ENCODE measurements at places on chromosomes 12 and 14.
A peak's percentile ranks its signal among the peaks of the same experiment; 100 is the strongest.

DNA sequence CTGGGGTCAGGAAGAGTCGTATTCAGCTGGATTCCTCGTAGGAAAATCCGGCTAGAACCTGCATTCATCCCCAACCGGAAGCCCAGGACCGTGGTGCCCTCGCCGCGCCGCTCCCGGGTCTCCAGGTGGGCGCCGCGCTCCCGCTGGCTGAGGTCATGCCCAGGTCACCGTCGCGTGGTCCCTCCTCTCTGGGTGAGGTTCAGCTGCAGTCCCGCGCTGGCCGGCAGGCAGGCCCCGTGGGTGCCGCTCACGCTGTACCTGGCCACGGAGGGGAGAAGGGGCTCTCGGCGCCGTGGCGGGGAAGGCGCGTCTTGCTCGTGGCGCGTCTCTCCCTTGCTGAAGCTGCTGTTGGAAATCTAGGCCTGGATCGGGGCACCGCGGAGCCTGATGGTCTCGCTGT, 44.5 kb downstream of the LRTM2 start:
- DNase-seq, result no peak

- DNase-seq, result peak; percentile 76
These were observed 54.0 kb downstream of the SLC38A1 start for GRCh38 chr12:46214668-46215436.

DNA sequence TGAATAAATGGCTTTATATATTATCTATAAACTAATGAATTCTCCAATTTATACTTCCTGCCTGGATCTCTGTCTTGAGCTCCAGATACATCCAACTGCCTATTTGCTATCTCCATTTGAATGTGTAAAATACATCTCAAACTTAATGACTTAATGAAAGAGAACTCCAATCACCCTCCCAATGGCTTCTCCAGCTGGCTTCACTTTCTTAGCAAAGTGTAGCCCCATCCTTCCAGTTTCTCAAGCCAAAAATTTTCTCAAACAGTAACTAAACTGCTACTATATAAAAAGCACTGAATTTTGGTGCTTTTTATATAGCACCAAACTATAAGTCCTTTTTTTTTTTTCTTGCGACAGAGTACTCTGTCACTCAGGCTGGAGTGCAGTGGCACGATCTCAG, 2.6 kb downstream of the CRY1 start:
- no peak for DNase-seq

DNA sequence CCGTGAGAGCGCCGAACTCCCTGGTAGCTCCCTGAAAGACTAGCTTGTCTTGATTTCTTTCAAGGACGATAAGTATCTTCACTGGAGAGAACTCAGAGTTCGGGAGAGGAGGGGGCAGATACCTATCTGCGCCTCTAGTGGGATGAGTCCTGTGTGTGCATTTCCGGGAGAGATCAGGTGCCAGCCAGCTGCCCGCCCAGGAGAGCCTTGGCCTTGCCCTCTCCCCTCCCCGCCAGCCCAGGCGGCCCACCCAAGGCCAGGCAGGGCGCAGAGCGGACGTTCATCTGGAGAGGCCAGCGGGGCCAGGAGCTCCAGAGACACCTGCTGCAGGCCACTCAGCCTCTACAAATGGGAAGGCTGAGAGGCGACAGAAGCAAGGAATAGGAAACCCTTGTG, 1.0 kb downstream of the CD9 start:
- no peak for DNase-seq

- DNase-seq, result no peak
These were observed 328.0 kb downstream of the DPF3 start for GRCh38 chr14:72565917-72566316.

- DNase-seq, result no peak
These were observed 105.2 kb upstream of the ATF7IP start for GRCh38 chr12:14260011-14260993.

DNA sequence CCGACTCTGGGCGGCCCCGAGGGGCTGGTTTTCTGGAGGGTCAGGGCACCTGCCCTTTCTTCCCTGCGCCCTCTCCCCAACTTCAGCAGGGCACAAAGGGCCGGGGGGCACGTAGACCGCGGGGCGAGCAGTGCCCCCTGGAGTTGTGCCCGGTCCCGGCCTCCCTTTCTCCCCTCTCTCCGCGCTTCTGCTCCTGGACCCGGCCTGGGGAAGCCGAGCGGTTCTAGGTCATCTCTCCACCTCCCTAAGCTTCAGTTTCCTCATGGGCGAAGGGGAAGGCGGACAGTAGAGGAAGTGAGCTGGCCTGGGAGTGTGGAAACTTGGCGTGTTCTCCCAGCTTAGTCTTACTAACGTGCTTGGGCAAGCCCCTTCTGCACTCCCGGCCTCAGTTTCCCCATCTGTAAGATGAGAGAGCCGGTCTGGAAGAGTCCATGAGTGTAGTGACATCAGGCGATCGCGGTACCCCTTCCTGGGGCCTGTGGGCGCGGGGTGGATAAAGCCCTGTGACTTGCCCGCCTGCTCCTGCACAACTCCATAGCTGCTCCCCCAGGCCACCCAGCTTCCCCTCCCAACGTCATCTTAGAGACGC, 158.6 kb upstream of the PARP11 start:
- no peak for DNase-seq

GRCh38 chr12:62808166-62808879, 126.6 kb downstream of the PPM1H start:
- no peak for DNase-seq

- no peak for DNase-seq
These were observed 19.2 kb upstream of the CORO1C start for GRCh38 chr12:108750526-108750925.

- DNase-seq, result no peak
These were observed 25.6 kb downstream of the MNAT1 start for GRCh38 chr14:60760209-60760608.

GRCh38 chr12:53195516-53196420, 11.3 kb downstream of the ITGB7 start:
- DNase-seq, result no peak

GRCh38 chr12:113405694-113406093, 2.0 kb upstream of the SDS start:
- DNase-seq, result no peak

DNA sequence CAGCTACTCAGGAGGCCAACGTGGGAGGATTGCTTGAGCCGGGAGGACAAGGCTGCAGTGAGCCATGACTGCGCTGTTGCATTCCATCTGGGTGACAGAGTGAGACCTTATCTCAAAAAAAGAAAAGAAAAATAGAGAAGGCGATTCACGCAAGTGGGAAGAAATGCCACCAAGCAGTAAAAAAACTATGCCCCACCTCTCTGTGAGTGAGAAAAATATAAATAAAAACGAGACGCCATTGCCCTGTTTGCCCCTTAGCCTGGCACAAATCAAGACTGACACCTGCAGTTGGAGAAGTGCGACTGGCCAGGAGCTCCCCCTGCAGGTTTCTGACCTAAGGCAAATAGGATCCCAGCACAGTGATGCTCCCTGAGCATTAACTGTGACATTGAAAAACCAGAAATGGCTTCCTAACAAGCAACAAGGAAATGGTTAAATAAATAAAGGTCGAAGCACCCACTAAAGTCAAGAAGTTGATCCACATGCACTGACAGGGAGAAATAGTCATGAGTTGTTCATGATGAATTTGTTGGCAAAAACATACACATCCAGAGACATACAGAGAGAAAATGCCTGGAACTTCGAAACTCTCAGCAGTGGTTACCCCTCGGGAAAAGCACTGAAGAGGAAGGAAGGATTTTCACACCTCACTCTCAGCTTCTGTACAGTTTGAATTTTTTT, 21.1 kb downstream of the GSC start:
- no peak for DNase-seq

GRCh38 chr14:71290301-71290700, 383.0 kb downstream of the PCNX1 start:
- no peak for DNase-seq

DNA sequence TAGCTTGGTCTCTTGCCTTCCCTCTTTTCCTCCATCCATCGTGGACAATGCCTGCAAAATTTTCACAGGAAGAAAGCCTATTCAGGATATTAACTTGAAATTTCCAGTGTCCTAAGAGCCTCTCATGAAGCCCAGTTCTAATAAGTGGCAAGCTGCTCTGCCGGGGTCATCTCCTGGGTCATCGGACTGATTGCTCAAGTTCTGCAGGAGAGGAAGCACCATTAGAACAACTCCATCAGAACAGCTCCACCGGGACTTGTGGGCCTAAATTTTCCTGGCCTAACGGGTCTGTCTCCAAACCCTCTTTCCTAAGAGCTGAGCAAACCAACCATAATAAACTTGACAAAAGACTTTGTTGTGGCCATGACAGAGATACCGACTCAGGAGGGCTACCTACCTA, 13.9 kb downstream of the ERG28 start:
- no peak for DNase-seq

DNA sequence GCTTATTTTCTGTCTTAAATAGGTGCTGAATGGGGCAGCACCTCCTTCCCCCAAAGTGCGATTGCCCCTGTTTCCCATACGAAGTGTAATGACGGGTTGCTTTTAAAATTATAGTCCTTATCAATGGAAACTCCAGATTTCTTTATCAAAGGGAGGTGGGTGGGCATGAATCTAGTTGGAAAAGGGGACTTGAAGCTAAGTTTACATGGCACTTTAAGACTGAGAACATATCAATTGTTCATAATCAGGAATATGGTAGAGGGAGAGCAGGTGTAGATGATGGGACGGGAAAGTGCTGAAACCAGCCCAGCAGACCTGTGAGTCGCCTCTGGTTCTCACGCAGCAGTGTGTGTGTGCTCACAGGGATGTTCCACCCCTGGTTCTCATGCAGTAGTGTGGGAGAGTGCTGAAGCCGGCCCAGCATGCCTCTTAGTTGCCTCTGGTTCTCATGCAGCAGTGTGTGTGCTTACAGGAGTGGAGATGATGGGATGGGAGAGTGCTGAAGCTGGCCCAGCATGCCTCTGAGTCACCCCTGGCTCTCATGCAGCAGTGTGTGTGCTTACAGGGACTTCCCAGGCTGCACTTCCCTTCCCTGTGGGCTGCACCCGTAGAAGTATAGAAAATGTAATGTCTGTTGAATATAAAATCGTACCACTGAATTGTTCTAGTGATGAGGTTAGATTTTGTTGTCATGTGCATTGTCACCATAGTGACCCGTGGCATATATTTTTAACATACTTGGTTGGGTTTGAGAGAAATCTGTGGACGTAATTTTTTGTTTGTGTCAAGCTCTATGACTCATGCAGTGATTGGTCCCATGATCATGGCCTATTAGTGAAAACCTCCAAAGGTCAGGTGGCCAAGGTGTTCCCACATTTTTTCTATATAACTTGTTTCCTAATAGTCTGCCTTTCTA, 51.6 kb downstream of the GPATCH2L start:
- no peak for DNase-seq

DNA sequence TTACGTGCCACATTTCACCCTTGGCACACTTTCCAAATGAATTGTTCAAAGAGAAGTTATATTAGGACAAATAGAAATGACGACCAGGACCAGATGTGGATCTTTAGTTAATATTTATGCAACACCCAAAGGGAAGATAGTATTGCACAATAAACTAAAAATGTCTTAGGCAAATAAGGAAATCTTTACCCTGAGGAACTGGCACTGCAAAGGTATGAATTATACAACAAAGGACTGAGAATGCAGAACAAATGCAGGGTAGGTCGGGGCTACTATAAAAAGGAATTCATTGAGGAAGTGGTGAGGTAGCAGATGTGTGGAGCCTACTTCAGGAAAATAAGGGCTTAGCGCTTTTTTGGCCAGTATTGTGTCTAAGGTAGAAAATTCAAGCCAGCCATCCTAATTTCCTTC, 3.9 kb upstream of the TMTC2 start:
- DNase-seq, result no peak

GRCh38 chr12:22209422-22209821, 125.1 kb downstream of the ST8SIA1 start:
- no peak for DNase-seq

DNA sequence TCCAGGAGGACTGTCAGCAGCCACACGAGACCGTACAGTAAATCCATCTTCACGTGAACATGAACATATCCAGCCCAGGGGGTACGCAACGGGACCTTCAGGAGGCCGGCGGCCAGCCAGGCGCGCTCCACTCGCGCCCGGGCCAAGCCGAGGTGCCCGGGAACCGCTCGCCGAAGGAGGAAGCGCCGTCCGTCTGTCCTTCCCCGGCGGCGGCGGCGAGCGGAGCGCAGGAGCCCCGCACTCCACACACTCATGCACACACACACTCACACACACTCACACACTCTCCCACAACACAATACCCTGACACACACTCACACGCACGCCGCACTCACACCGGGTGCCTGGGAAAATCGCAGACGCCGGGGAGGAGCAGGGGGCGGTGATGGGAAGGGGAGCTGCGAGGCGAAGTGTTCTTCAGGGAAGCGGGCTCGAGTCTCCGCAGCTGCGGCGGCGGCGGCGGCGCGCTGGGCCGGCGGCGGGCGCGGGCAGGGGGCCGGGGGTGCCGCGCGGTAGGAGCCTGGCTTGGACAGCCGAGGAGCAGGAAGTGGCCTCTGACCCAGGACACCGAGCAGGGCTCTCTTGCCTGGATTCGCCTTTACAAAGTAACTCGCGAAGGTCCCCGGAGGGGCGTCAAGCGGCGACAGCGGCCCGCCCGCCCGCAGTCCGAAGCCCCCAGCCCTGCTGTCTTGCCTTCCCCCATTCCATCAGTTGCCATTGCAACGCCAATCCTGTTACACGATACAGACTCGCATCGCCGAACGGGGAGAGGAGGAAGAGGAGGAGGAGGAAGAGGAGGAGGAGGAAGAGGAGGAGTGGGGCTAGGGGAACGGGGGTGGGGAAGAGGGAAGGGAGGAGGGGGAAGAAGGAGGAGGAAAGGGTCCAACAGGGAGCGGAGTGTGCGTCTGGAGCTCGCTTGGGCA, 601 bp downstream of the MDGA2 start:
- no peak for DNase-seq

DNA sequence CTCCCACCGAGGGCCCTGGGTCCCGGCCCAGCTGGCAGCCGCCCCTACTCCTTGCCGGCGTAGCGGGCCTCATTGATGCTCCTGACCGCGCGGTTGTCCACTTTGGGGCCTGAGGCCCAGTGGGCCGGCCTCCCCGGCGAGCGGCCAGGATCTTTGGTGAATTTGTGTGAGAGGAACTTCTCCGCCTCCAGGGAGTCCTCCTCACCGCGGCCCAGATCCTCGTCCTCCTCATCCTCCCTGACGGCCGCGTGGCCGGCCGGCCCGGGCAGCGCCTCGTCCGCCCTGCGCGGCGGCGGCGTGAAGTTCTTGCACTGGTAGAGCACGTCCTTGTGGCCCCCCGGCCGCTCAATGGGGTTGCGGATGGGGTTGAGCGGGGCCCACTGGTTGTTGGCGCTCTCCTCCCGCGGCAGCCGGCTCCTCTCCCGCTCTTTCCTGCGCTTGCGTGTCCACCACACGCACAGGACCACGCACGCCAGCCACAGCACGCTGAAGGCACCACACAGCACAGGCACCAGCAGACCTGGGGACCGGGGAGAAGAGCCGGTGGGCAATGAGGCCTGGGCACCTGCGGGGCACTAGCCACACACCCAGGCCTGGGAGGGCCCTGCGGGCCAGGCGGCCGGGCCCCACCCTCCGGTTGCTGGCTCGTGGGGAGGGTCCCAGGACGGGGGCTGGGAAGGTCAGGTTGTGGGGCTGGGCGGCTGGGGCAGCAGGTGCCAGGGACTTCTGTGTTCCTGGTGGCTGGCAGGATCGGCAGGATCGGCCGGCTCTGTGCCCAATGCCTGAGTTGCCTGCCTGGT, 25.7 kb downstream of the JAG2 start:
- no peak for DNase-seq

- no peak for DNase-seq
These were observed 11.8 kb downstream of the GCH1 start for GRCh38 chr14:54890788-54891187.

Data from activated CD4-positive, alpha-beta T cell treated with anti-CD3 and anti-CD28 coated beads, Interleukin-2, amount 50 U/mL, for 1 hour (primary cell).